ENCODE measurements at places on chromosomes 5 and 9.
A peak's percentile ranks its signal among the peaks of the same experiment; 100 is the strongest.

DNA sequence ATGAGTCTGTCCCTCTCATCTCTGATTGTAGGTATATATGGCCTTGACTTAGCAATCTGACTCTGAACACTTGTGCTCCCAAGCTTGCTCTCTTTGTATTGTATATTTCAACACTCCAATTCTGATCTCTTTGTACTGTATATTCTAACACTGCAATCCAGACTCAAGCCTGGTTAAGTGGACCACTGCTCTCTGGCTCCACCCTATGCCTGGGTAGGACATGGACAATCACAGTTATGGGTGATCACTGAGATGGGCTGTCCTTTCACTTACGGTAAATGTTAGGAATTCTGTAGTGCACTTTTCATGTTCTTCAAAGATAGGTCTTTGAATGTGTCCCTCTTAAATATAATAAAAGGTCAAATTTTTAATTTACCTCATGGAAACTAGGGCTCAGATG is 165.1 kb downstream of the TLR4 start:
- peak; percentile 18 for DNase-seq

GRCh38 chr5:2178071-2178477 is 295.3 kb upstream of the IRX4 start:
- DNase-seq = no peak

DNA sequence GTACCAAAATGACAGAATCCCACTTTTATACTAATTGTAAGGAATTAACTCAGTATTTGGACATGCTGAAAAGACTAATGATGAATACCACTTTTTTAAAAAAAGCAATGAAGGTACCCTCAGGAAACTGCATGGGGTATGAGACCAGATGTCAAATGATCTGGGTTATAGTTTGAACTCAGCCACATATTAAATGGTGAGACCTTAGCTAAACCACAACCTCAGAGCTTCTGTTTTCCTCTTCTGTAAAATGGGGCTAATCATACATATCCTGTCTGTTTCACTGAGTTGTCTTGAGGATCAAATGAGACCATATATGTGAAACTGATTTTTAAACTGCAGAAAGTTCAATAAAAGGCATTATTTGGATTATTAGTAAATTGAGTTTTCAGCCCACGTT is 238.4 kb downstream of the AP3B1 start:
- no peak for DNase-seq

DNA sequence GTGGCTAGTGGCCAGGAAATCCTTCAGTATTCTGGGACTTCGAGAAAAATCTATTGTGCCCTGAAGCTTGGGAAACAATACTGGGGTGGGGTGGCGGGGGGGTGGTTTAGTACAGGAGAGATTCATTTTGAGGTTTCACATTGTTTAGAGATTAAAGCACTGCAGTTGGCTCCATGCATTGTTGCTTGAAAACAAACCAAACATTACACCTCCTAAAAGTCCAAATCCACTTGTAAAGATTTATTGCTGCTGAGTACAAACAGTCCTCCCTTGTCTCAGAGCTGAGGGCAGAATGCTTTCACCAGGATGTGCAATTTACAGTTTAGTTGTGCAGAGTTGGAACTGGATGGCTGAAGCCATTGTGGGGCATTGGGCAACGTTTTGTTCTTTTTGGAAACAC is 49.4 kb downstream of the GGTA1 start:
- no peak for DNase-seq

DNA sequence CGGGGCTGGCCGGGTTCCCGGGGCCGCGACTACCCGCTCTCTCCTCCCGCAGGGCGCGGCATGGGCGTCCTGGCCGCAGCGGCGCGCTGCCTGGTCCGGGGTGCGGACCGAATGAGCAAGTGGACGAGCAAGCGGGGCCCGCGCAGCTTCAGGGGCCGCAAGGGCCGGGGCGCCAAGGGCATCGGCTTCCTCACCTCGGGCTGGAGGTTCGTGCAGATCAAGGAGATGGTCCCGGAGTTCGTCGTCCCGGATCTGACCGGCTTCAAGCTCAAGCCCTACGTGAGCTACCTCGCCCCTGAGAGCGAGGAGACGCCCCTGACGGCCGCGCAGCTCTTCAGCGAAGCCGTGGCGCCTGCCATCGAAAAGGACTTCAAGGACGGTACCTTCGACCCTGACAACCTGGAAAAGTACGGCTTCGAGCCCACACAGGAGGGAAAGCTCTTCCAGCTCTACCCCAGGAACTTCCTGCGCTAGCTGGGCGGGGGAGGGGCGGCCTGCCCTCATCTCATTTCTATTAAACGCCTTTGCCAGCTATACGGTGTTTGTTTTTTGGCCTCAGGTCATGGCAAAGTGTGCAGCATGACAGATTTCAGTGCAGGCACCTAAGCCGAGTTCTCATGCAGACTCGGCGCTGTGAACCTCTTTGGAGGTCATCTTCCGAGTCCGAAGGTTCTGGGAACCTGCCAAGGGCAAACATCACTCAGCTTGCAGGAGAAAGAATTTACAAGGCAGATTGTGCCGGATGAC is 516 bp downstream of the MRPL41 start:
- DNase-seq = peak; percentile 64

DNA sequence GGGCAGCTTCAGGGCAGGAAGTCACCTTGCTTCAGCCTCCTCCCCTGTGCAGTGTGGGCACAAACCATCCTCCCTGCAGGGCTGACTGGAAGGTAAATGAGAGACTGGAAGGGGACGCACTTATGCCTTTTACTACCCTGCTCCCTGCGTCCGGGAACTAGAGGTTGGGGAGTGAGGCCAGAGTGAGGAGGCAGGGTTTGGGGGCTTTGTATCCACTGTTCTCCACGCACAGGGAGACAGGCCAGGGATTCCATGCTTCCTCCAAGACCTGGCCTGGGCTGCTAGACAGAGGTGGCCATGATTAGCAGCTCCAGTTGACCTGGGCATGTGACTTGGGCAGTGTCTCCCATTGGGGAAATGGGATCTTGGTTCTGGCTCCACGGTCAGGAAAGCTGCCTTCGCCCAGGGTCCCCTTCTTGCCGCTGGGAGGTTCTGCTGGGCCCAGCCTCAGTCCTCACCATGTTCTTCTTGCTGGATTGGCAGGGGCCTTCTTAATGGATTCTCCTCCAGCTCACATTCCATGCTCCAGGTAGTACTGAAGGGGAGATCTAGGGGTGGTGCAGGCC is 37.0 kb upstream of the PSD2 start:
- no peak for DNase-seq

GRCh38 chr9:136978865-136979544 is 1.7 kb downstream of the PTGDS start:
- no peak for DNase-seq

DNA sequence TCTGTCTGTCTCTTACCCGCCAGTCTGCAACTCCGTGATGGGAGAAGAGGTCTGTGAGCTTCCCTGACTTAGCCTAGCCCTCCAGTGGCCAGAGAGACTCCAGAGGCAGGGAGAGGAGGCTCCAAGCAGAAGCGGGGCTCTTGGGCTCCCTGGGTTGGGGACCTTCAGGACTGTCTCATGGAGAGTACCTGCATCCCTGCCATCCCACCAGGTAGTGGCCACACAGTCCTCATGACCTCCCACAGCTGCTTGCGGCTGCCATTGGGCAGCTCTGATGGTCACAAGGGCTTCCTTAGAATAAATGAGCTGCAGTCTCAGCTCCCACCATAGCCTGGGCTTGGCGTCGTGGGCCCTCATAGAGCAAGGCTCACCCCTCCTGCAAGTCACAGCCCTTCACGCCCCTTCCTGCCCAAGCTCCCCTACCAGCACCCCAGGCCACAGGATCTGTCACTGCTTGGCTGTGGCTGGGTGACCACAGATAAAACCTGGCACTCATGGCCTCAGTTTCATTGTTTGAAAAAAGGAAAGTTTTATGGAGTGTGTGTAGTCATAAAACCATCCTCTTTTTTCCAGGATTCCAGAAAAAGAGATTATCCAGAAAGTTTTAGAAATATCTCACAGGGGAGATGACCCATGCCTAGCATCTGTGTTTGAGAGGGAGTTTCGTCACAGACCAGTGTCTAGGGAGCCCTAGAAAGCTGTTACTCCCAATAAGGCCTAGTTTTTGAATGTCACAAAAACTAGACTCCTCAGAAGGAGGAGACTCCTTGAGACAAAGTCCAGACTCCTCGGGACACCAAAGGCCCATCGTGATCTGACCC is 48.4 kb downstream of the PPARGC1B start:
- peak; percentile 92 for DNase-seq

- peak; percentile 76 for DNase-seq
Measured at GRCh38 chr9:93059011-93059714, 662 bp downstream of the SUSD3 start.

DNA sequence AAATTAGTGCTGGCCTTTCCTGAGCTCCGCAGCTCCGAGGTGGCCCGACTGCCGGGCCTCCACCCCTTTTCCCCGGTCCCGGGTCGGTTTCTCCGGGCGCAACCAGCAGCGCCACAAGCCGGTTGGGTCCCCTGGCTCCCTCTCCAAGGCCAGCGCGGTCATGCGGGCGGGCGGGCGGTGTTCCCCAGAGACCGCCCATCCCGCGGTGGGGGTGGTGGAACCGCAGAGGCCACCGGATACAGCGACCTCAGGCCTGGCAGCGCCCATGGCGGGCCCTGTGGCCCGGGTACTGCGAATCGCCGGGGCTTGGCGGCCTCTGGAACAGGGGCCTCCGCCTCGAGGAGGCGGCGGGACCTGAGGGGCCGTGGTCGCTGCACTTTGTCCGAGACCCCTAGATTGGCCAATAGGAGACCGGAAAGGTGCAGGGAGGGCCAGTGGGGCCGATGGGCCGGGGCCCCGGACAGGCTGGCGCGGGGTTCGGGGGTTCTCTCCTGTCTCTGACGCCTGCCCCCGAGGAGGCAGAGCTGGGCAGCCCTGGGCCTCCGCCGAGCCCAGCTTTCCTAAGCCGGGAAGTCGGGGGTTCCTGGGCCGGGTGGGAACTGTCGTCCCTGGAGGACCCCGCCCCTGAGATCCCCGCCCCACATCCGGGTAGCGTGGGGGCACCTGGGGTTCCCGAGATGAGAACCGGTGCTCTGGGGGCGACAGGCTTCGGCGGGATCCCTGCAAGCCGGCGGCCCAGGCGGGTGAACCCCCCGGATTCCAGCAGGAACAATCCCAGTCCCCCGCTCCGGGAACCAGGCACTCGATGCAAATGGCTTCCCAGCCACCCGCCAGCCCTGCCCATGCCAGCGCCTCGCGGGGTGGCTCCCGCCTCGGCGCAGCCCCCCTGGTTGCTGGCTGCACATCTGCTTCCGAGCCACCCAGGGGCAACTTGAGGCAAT is 293.9 kb downstream of the ZSWIM6 start:
- peak; percentile 80 for DNase-seq

- DNase-seq = peak; percentile 16
Measured at GRCh38 chr9:36905101-36906066, 128.7 kb downstream of the PAX5 start.

DNA sequence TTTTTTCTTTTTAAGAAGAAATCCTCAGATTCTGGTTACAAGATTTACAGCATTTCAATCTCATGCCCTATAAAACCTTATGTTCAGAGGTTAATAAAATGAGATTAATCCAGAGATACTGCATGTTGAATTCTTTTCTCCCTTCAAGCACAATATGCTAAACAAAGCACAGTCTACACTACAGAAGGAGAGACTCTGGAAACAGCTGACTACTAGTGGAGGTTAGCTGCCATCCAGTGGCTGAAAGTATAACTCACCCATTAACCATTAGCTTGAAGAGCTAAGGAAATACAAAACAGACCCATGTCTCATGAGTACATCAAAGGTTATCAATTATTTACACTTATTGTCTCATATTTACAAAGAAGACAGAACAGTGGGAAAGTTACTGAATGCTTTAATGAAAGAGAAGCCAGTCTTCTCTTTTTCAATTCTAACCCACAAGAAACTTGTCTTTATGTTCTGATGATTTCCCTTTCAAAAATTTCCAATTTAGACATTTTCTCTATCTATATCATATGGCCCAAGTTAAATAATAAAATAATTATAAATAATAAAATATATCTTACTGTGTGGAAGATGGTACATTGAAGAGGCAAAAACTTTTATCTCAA is 12.7 kb upstream of the DNAH5 start:
- DNase-seq = peak; percentile 70

DNA sequence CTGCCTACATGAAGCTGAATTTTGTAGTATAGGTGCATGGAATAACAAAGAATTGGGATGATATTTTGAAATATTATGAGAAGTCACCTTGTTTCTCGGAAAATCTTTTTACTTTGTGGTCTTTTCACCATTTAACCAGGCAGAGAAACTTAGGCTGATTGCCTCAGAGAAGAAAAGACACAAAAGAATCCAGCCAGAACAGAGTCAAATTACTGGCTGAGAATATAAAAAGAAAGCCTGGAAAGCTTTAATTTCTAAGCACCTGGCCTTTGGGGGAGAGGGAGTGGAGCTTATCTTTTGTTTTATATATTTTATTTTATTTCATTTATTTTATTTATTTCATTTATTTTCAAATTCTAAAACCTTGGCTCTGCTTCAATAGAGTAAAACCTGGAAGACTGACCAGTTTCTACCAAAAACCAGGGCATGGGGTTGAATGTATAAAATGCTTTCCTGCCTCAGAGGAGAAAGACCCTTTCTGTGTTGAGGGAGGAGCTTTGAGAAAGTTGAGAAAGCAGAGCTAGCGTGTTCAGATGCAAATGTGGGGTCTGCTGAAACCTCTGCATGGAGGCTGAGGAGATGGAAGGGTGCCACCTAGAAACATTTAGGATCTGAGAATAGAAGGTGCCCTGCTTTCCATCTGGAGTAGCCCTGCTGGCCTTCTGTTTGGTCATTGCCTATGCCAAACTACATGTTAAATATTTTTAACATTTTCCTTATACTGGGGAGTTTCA is 81.6 kb downstream of the NREP start:
- DNase-seq = no peak

- no peak for DNase-seq
Measured at GRCh38 chr5:67490543-67491321, 294.1 kb upstream of the CD180 start.

DNA sequence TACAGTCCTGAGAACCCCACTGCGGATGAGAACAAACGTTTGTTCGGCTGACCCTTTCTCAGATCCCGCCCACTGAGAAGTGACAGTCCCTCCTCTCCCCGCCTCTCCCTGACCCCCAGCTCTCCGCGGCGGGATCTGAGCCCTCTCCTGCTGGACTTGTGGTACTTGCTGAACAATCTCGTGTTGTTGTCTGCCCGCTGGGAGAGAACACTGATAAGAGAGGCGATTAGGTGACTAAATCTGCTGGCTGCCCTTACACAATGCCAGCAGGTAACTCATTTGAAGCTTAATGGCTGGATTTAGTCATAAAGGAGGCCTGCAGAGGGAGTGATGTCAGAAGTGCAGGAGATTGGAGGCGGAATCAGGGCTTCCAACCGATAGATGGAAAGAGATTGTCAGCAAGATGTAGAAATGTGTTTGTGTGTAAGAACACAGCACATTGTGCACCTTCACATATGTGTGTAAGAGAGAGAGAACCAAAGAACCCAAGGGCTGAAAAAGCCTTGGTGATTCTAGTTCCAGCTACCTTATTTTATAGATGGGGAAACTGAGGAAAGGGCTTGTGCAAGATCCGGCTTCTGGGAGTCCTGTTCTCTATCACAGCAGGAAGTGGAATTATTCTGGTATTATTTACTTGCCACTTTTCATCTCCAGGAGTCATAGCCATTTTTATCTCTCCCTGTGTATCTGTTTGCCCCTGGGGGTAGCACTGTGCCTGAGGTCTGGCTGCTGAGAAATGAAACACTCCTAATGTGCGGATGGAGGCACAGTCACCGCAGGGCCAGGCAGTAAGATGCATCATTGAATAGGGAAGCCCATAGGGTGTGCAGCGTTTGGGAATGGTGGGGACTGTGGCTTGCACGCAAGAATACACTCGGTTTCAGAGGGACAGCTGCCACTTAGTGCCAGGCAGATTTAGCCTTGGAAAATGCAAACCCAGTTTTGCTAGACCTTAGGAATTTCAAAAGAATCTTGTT is 203.7 kb upstream of the MSX2 start:
- no peak for DNase-seq

- peak; percentile 68 for DNase-seq
Measured at GRCh38 chr5:152560512-152561137, 155.5 kb upstream of the NMUR2 start.

- no peak for DNase-seq
Measured at GRCh38 chr5:15575666-15576065, 75.7 kb downstream of the FBXL7 start.

All from hematopoietic multipotent progenitor cell treated with erythropoietin and hydrocortisone succinate and interleukin-3 and kit ligand, for 4 days (in vitro differentiated cells).